Activated CD8-positive, alpha-beta memory T cell treated with anti-CD3 and anti-CD28 coated beads, Interleukin-2, amount 10 ng/mL, durations not matched to agents 7 days and 5 days (primary cell): ENCODE measurements at places on chromosomes 1 and 21. TPM values are rescaled to one million over a fixed set of nuclear protein-coding genes. Genes with fewer than 3 reads are reported as not detected.
A peak's percentile ranks its signal among the peaks of the same experiment; 100 is the strongest.

DNA sequence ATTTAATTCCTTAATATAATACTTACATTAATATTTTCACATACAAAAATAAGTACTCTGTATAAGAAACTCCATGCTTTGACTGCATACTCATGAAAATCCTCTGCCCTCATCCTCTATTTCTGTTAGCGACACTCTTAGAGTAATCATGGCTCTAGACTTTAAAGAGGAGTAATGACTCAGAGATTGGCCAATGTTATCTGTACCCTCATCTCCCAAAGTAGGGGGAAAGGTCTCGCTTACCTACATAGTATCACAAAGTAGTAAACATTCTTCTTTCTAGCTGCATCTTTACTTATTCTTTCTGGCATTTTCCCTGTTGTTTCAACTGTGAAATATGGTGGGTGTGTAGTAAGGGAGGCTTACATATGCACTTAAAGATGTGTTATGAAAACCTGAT is 29.8 kb upstream of the SPAG17 start:
- no peak overlapping the region for H3K4me3 ChIP-seq
- no peaks in the 10 kb centered on the region for H3K4me1 ChIP-seq
- H3K27me3 ChIP-seq = no peaks in the 10 kb centered on the region
- H3K36me3 ChIP-seq = no peaks in the 10 kb centered on the region
- no peak for DNase-seq
- no peak overlapping the region for H3K27ac ChIP-seq

Gene FCRL4
- total RNA-seq = not detected

DNA sequence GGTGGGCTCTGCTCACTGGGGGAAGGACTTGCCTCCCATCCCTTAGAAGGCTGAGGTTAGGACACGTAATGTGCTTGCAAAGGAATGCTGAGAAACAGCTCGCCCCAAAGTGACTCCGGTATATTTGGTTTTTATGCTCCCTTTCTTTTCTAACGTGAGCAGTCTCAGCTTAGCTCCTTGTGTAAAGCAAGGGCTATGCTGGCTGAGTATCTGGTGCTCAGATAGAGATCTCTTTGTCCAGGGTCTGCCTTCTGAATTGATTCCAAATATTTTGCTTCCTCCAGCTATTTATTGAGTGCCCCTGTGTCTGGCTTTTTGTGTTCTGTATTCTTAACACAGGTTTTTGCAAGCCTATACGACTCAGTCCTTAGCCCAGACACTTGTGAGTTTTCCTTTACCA is 94.5 kb upstream of the ARTN start:
- no peak overlapping the region for H3K4me3 ChIP-seq
- peaks cover 32% of the 10 kb centered on the region for H3K4me1 ChIP-seq
- no peak overlapping the region for H3K27ac ChIP-seq
- H3K27me3 ChIP-seq = no peaks in the 10 kb centered on the region

GRCh38 chr1:162939035-162939434 is 78.1 kb upstream of the CCDC190 start:
- H3K27me3 ChIP-seq = peaks cover 27% of the 10 kb centered on the region
- no peak for DNase-seq
- H3K4me1 ChIP-seq = no peaks in the 10 kb centered on the region

DNA sequence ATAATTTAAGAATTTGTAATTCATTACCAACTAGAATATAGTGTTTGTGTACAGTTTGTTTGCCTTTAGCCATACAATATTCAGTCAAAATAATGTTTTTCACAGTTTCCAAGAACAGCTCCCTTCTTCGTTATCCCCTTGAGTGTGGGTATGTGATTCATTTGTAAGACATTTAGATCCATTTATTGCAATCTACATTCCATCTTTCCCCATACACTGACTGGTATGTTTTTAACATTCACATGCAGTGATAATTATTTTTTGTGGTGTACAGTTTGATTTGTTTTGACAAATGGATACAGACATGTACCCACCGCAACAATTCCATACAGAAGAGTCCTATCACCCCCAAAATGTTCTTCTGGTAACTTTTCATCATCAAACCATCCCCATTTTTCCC is 589.1 kb upstream of the ADAMTS5 start:
- no peak for DNase-seq
- H3K27ac ChIP-seq = no peak overlapping the region
- H3K4me1 ChIP-seq = no peaks in the 10 kb centered on the region
- no peaks in the 10 kb centered on the region for H3K27me3 ChIP-seq
- H3K36me3 ChIP-seq = no peaks in the 10 kb centered on the region
- no peak overlapping the region for H3K4me3 ChIP-seq

Gene RBM11
- 2.2 TPM for total RNA-seq

DNA sequence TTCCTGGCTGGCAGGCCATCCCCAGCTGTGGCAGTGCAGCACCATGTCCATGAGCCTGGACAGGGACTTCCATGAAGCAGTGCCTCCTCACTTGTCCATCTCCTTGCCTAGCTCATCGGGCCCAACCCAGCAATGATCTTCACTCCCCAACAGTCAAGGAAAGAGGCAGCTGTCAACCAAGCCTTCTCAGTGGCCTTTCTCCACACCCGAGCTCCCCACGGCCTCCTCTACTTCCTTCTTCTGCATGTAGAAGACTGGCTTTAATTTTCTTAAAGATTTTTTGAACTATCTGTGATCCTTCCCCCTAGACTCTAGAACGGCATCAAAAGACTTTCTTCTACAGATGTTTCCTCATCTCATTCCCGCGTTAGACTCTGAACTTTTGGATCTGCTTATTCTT is 65.5 kb upstream of the COA6 start:
- peaks cover 4% of the 10 kb centered on the region for H3K27me3 ChIP-seq
- H3K4me3 ChIP-seq = no peak overlapping the region
- peaks cover 9% of the 10 kb centered on the region for H3K36me3 ChIP-seq
- H3K4me1 ChIP-seq = peaks cover 18% of the 10 kb centered on the region

DNA sequence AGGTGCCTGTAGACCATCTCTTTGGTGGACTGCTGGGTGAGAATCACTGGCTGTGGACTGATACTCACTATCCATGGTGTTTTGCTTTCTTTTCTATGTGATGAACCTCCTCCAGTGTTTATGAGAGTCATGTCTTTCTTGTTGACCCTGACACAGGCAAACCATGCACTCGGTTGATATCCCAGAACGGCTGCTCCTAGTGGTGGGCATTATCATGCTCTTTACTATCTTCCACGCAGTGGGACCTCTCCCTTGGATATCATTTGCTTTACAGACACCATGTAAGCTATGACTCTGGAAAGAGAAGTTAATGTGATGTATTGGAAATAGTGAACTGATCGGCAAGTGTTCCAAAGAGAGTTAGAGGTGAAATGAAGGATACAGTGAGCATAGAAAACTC is 1455.6 kb downstream of the BRINP3 start:
- no peaks in the 10 kb centered on the region for H3K4me1 ChIP-seq
- no peak for DNase-seq
- H3K36me3 ChIP-seq = peaks cover 1% of the 10 kb centered on the region
- H3K4me3 ChIP-seq = no peak overlapping the region

Gene ADORA1
- total RNA-seq = not detected

DNA sequence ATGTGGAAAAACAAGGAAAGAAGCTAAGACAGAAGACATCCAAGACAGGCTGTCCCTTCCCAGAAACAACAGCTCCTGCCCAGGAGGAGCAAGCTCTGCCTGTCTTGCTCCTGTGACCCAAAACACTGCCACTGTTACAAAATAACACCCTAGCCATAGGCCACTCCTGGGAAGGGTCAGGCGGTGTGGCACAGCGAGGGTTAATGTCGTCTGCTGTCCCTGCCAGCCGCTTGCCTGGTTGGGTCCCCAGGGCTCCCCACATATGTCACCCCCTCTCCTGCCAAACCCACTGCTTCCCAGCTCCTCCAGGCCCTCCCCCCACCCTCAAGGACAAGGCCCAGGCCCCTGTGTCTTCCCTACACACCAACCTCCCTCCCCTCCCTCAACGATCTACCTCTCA is 3.9 kb upstream of the NHLH1 start:
- no peak overlapping the region for H3K4me3 ChIP-seq
- no peaks in the 10 kb centered on the region for H3K27me3 ChIP-seq
- H3K4me1 ChIP-seq = peaks cover 2% of the 10 kb centered on the region
- no peak overlapping the region for H3K27ac ChIP-seq
- DNase-seq = peak; percentile 33
- peaks cover 4% of the 10 kb centered on the region for H3K36me3 ChIP-seq

DNA sequence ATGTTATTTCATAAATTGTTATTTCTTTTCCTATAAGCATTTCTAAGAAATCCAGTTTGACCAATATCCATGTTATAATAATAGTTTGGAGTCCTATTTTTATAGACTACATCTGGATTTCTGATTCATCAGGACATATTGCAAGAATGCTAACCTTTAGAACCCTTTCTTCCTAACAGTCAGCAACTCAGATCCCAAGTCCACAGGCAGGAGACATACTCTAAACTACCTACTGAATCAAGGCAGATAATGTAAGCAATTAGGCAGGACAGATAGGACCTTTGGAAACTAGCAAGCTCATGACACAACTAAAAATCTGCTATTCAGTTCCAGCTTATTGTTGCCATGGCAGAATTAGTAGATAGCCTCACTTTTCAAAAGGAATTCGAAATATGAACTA is 104.1 kb downstream of the DENND1B start:
- H3K36me3 ChIP-seq = no peaks in the 10 kb centered on the region
- no peak overlapping the region for H3K27ac ChIP-seq
- no peaks in the 10 kb centered on the region for H3K27me3 ChIP-seq
- DNase-seq = no peak
- H3K4me1 ChIP-seq = no peaks in the 10 kb centered on the region

DNA sequence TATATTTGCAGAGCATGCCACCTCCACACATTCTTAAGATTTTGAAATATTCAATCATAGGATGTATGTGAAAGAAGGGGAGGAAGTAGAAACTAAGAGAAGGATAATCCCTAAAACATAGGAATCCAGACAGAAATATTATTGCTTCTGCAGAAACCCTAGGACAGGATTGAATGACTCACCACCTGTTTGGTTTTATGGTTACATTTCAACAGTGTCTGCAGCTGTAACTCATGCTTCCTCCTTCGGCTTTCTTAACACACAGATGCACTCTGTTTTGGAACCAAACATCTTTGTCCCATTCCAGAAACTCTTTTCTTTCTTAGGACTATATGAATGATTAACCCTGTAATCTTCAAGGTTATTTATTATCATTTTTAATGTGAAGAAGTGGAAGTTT is 20.7 kb downstream of the RGS7 start:
- H3K27ac ChIP-seq = no peak overlapping the region
- no peaks in the 10 kb centered on the region for H3K36me3 ChIP-seq
- DNase-seq = no peak
- no peak overlapping the region for H3K4me3 ChIP-seq
- H3K4me1 ChIP-seq = no peaks in the 10 kb centered on the region

DNA sequence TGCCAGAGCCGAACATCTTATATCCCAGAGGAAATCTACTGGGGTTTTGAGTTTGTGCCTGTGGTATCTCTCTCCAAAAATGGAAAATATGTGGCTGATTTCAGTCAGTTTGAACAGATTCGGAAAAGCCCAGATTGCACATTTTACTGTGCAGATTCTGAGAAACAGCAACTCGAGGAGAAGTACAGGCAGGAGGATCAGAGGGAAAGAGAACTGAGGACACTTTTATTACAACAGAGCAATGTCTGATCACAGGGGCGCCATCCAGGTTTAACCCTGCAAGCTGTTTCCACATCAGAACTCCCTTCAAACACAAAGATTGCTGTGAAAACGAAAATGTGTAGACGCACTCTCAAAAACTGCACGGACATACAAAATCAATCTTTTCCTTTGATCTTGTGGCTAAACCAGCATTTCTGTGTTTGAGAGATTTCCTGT is 43.4 kb downstream of the KCNJ15 start:
- H3K36me3 ChIP-seq = no peaks in the 10 kb centered on the region
- H3K4me3 ChIP-seq = no peak overlapping the region
- H3K4me1 ChIP-seq = peaks cover 4% of the 10 kb centered on the region
- no peaks in the 10 kb centered on the region for H3K27me3 ChIP-seq

Gene PRAMEF9
- not detected for total RNA-seq

DNA sequence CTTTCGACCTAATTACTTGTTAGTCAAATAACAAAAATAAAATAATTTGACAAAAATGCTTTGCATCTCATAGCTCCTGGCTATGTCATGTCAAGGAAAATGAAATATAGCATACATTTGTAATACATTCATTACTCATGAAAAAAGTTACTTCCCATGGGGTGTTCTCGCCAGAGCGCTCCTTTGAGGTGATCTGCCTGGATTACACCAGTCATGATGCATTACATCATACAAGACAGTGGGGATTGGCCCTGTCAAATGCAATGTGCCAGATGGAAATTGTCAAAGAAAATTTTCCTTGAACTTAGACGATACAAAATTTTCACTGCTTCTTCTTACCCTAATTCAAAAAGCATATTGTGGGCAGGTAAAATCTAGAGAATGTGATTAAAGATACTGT is 215.6 kb upstream of the B3GALT2 start:
- peaks cover 8% of the 10 kb centered on the region for H3K4me1 ChIP-seq
- no peak overlapping the region for H3K4me3 ChIP-seq
- H3K27ac ChIP-seq = no peak overlapping the region
- H3K36me3 ChIP-seq = peaks cover 1% of the 10 kb centered on the region
- DNase-seq = no peak

- H3K27ac ChIP-seq = no peak overlapping the region
- H3K4me3 ChIP-seq = no peak overlapping the region
- peaks cover 16% of the 10 kb centered on the region for H3K27me3 ChIP-seq
- peaks cover 4% of the 10 kb centered on the region for H3K36me3 ChIP-seq
- H3K4me1 ChIP-seq = no peaks in the 10 kb centered on the region
These were observed 8.0 kb downstream of the PHLDA3 start for GRCh38 chr1:201460814-201461644.

GRCh38 chr1:54339126-54339525 is 67.1 kb downstream of the SSBP3 start:
- H3K4me1 ChIP-seq = peaks cover 9% of the 10 kb centered on the region
- no peak for DNase-seq
- peaks cover 2% of the 10 kb centered on the region for H3K36me3 ChIP-seq
- H3K27ac ChIP-seq = no peak overlapping the region

DNA sequence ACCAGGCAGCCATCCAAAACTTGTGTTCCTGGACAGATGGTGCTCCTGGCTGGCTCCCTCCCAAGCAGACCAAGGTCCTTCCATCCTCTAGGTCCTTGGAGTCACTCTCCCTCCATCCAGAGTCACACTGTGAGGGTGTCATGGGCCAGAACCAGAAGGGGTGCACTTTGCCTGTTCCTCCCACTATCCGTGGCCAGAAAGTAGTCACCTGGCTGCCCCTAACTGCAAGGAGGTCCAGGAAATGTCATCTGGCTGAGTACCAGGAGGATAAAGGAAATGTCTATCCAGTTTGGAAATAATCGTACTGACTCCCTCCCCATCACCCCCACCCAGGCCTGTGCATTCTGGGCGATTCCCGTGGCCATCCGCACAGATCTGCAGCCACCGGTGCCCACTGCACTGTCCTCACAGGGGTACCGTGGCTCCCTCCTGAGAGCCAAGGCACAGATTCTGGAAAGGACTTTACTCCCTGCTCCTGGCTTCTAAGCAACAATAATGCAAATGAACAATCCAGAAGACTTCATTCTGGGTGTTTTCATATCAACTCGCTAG is 253.2 kb downstream of the NPHP4 start:
- H3K27me3 ChIP-seq = peaks cover 6% of the 10 kb centered on the region
- H3K36me3 ChIP-seq = no peaks in the 10 kb centered on the region
- no peak overlapping the region for H3K27ac ChIP-seq
- H3K4me3 ChIP-seq = no peak overlapping the region

DNA sequence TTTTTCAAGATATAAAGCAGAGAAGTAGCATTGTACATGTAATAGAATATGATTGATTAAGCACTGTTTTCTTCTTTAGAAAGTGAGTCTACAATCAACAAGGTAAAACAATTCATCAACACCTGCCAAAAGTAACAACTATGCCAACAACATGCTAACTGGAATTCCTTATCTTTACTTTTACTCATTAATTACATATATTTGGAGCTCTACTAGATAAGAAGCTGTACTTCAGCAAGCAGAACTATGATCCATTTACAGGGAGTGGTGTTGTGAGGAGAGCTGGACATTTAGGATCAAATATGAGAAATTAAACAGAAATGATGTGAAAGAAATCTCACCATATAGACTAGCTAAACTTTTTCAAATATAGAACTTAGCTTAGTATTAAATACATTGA is 51.0 kb downstream of the RGS2 start:
- DNase-seq = no peak
- H3K27ac ChIP-seq = no peak overlapping the region
- no peaks in the 10 kb centered on the region for H3K27me3 ChIP-seq
- no peaks in the 10 kb centered on the region for H3K36me3 ChIP-seq
